Endodermal cell (in vitro differentiated cells): ENCODE measurements at places on chromosomes 5 and 9. TPM values are rescaled to one million over a fixed set of nuclear protein-coding genes. Genes with fewer than 3 reads are reported as not detected.

- peaks cover 83% of the 10 kb centered on the region for H3K36me3 ChIP-seq
- no peak overlapping the region for H3K4me3 ChIP-seq
These were observed 13.0 kb downstream of the TLE1 start for GRCh38 chr9:81676395-81676794.

- H3K27ac ChIP-seq = no peak overlapping the region
- H3K36me3 ChIP-seq = peaks cover 23% of the 10 kb centered on the region
- DNase-seq = no peak
- H3K27me3 ChIP-seq = no peaks in the 10 kb centered on the region
- peaks cover 11% of the 10 kb centered on the region for H3K4me1 ChIP-seq
These were observed 12.2 kb downstream of the EFNA5 start for GRCh38 chr5:107658528-107658927.

DNA sequence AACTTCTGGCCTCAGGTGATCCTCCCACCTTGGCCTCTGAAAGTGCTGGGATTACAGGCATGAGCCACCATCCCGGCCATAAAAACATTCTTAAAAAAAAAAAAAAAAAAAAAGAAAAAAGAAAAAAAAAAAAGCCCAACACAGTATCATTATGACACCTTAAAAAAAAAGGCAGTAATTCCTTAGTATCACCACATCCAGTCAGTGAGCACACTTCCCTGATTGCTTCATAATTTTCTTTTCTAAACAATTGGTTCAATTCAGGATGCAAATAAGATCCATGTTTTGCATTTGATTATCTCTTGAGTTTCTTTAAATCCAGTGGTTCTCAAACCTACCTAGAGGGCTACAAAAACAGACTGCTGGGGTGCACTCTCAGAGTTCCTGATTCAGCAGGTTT, 182.5 kb downstream of the CDK5RAP2 start:
- no peak overlapping the region for H3K4me3 ChIP-seq
- H3K27me3 ChIP-seq = no peaks in the 10 kb centered on the region
- no peak overlapping the region for H3K27ac ChIP-seq

GRCh38 chr5:54803471-54804011, 181.9 kb downstream of the ESM1 start:
- H3K4me3 ChIP-seq = no peak overlapping the region
- no peaks in the 10 kb centered on the region for H3K36me3 ChIP-seq
- H3K4me1 ChIP-seq = no peaks in the 10 kb centered on the region
- no peak overlapping the region for H3K27ac ChIP-seq

DNA sequence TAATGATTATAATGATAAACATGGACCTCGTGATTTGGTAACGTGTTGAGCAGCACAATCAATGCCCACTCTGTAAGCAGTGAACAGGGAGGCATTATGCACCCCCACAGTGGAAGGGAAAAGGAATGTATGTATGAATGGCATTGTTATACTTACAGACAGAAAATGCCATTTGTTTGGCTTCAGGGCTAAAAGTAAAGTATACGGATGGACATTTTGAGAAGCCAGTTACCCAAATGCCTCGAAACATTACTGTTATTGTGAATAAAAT, 260.2 kb upstream of the PPP1R2B start:
- no peak overlapping the region for H3K4me3 ChIP-seq
- no peak overlapping the region for H3K27ac ChIP-seq
- no peaks in the 10 kb centered on the region for H3K27me3 ChIP-seq
- peaks cover 4% of the 10 kb centered on the region for H3K4me1 ChIP-seq

DNA sequence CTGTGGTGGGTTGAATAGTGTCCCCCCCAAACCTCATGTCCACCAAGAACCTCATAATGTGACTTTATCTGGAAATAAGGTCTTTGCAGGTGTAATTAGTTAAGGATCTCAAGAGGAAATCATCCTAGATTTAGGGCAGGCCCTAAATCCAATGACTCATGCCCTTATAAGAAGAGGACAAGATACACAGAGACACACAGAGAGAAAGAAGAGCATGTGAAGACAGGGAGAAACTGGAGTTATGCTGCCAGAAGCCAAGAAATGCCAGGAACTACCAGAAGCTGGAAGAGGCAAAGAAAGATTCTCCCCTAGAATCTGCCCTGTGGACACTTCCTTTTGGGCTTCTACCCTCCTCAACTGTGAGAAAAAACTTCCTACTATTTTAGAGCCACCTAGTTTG, 8.8 kb downstream of the FAM13B start:
- H3K4me3 ChIP-seq = no peak overlapping the region
- no peaks in the 10 kb centered on the region for H3K27me3 ChIP-seq
- H3K4me1 ChIP-seq = peaks cover 7% of the 10 kb centered on the region

Gene NFIB
- 7.9 to 15.2 TPM (median 14.1 TPM) in 3 replicates for total RNA-seq

Gene PCDHB12
- 4.7 and 5.0 TPM in 2 replicates for total RNA-seq

Gene OSMR
- 1.3 TPM in 2 replicates for total RNA-seq
